ENCODE measurements at places on chromosomes 4 and X.

DNA sequence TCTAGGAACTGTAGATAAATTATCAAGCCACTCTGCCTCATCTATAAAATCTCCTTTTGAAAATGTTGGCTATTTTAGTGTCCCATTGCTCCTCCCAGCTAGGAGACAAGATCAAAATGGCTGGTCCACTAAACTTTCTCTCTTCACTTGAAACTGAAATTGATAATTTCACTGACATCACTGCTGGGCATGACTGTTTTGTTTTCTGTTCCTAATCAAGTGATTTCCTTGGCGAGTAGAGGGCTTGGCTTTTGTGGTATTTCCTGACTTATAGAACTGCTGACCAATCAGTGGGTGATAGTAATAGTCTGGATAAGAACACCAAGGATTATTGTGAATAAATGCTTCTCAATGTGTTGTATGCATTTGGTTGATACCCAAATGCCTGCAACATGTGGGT lies 2152.9 kb downstream of the ARAP2 start:
- no peak for DNase-seq

DNA sequence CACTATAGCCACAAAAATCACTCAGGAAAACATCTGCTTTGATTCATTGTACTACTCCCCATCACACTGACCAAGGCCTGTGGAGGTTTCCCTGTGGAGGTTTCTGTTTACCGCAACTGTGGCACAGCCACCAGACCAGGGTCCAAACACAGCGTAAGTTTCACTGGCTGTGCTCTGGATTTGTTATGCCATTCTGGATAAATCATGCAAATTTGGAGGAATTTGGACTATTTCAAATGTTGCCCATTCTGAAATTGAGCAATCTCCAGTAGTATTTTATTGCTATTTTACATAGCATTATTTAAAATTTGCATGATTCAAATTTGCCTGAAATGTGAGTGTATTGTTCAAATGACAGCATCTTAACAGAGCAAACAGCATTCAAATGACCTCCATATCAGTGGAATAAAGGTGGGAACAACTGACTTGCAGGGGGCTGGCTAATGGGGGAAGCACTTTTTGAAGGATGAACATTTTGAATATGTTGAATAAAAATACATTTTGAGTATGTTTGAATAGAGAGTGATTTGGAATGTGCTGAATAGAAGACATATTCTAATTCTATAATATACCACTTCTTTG lies 66.1 kb upstream of the ACSL1 start:
- no peak for DNase-seq

DNA sequence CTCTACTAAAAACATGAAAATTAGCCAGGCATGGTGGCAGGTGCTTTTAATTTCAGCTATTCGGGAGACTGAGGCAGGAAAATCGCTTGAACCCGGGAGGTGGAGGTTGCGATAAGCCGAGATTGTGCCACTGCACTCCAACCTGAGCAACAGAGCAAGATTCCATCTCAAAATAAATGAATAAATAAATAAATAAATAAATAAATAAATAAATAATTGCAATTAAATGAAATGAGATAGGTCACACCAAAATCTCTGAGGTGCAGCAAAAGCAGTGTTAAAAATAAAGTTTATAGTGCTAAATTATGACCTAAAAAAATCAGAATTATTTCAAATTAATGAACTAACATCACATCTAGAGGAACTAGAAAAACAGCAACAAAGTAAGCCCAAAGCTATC lies 13.6 kb upstream of the CYLC1 start:
- DNase-seq: no peak

DNA sequence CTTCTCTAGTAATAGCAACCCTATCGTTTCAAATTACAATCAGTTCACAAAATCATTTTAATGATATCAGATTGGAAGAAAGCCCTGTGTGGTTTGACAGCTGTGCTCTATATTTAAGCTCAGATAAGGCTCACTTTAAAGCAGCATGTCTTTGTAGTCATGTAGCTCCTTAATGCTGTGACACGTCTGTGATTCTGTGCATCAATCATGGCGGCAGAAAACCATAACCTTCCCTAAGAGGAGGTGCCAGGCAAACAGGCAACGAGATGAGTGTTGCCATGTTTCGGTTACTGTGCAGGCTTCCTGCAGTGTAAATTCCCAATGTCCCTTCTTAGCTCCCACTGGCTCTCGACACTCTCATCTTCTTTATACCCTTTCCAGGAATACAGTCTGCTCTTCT lies 212.7 kb downstream of the GRID2 start:
- no peak for DNase-seq

- no peak for DNase-seq
Observed at GRCh38 chr4:66853845-66854244, 691.5 kb downstream of the CENPC start.

- no peak for DNase-seq
Observed at GRCh38 chr4:24753519-24753918, 41.9 kb upstream of the SOD3 start.

- no peak for DNase-seq
Observed at GRCh38 chr4:161714931-161715330, 448.9 kb downstream of the FSTL5 start.

GRCh38 chrX:118220509-118220908 lies 103.9 kb upstream of the KLHL13 start:
- no peak for DNase-seq

DNA sequence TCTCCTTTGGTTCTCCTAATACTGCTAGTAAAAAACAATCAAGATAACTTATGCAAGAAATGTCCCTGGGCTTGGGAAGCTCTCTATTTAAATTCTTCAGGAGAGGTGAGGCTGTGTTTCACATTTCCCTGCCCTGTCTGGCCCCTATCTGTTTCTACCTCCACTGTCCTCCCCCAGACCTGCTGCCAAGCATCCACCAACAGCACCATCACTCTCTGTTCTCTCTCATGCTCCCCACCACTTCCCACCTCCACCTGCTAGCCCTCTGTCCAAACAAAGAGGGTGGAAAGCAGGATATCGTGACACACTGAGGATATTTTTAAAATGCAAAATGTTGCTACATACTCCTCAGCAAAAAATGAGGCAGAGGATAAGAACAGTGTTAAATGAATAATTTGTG lies 88.4 kb upstream of the NAP1L5 start:
- DNase-seq: no peak

DNA sequence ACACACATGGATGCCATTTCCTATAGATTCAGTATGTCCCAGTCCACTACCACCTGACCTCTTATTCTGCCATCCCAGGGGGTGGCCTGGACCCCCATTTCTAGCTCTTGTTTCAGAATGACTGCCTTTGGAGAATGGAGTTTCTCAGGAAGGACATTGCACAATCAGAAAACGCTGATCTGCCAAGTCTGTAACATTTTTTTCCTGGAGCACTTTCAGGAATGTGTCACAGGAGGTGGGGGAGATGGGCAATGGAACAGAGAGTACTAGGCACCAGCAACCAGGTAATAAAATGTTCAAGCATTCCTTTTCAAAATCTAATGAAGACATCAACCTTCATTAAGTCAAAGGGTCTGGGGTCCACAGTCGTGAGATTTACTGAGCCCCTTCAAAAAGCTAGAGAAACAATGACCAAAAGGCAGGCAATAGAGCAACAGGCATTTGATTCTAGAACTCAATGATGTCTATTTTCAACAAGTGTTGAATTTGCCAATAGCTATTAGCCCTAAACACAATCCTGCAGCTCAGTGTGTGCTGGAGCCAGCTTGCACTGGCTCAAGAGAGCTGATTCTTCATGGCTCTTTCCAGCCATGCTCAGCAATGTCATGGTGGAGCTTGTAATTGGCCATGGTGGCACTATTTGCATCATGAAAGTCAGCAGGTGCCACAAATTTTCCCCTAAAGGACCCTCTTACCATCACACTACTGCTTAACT lies 87.1 kb downstream of the KDR start:
- DNase-seq: no peak

DNA sequence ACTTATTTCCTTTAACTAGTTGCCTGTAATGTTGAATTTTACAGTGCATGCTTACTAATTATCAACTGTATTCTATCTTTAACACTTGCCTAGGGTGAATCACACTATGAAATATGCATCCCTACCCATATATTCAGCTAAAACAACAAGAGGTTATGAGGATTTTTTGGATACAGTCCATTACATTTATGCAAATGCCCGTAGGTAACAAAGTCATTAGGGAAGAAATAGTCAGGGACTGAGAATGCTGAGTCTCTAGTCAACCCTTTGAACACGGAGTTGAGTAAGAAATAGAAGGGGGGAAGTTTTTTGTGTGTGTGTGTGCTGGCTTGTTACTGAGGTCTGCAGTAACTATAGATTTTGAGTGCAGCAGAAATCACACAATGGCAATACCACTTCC lies 26.1 kb upstream of the CBLL2 start:
- no peak for DNase-seq

- DNase-seq: no peak
Observed at GRCh38 chr4:173170182-173170778, 1.7 kb downstream of the GALNT7 start.

GRCh38 chr4:5527211-5527610 lies 181.1 kb downstream of the EVC2 start:
- DNase-seq: no peak

- no peak for DNase-seq
Observed at GRCh38 chr4:27096142-27096824, 235.6 kb downstream of the STIM2 start.

DNA sequence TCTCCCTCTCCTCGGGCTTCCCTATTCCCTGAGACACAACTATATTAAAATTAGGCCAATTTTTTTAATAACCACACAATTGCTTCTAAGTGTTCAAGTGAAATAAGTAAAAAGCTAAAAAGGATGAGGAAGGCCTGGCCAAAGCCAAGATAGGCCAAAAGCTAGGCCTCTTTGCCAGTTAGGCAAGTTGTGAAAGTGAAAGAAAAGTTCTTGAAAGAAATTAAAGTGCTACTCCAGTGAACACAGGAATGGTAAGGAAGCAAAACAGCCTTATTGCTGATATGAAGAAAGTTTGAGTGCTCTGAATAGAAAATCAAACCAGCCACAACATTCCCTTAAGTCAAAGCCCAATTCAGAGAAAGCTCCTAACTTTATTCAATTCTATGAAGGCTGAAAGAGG lies 114.2 kb upstream of the FAT4 start:
- no peak for DNase-seq

DNA sequence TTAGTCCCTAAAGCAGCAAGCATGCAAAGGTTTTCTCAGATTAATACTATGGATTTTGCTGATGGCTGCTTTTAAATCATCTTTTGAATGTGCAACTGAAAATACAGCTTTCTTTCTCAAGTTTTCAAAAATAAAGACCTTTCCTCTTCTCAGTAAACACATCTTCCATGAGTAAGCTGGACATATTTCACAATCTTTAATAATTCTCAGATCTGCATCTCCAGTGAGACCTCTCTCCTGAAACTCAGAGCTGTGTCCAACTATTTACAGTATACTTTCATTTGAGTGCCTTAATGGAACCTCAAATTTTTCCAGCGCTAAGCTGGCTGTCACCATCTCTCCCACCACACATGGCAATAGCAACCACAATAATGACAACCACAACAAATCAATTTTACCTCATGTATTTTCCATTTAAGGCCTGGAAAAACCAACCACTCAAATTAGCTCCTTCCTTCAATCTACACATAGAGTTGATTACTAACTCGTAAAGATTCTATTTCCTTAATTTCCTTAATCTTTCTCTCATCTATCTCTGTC lies 192.4 kb upstream of the RPL34 start:
- DNase-seq: no peak

- DNase-seq: no peak
Observed at GRCh38 chr4:128107766-128108165, 46.7 kb downstream of the LARP1B start.

DNA sequence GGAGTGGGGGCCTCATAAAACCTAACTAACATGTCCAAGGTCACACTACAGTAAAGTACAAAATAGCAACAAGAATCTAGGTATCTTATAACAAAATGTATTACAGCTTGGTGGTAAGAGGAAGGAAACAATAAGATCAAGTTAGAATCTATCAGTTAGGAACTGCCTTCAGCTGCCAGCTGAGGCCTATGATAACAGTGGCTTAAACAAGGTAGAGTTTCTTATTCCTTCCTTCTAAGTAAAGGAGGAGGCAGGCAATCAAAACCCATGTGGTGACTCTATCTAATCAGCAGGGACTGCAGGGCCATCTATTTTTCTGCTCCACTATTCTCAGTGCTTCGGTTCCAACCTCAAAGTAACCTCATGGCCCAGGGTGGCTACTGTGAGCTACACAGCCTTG lies 10.9 kb downstream of the SH3D19 start:
- DNase-seq: no peak

DNA sequence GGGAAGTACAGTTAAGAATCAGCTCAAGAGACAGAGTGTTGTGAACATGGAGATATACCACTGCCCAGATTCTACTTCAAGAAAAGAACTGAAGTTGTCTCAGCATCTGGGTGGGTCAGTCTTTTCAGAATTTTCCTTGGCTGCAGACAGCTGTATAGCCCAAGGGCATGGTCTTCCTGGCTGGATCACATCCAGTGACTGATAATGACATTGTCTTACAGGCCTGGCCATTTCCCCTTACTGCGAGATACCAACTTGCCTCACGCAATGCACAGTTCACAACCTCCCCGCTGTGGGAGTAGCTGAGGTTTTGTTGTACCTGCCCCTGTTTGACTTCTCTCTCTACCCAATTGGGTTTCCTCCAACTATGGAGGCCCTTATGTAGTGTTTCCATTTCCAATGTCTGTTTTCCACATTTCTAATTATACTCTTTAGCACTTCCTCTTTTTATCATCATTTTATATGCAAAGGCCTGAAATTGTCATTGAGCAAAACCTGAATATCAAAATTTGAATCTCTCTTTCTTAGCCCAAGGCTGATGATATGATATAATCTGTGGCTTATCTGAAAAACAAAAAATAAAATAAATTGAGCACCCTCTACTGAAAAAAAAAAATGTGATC lies 209.1 kb downstream of the NAF1 start:
- DNase-seq: no peak

DNA sequence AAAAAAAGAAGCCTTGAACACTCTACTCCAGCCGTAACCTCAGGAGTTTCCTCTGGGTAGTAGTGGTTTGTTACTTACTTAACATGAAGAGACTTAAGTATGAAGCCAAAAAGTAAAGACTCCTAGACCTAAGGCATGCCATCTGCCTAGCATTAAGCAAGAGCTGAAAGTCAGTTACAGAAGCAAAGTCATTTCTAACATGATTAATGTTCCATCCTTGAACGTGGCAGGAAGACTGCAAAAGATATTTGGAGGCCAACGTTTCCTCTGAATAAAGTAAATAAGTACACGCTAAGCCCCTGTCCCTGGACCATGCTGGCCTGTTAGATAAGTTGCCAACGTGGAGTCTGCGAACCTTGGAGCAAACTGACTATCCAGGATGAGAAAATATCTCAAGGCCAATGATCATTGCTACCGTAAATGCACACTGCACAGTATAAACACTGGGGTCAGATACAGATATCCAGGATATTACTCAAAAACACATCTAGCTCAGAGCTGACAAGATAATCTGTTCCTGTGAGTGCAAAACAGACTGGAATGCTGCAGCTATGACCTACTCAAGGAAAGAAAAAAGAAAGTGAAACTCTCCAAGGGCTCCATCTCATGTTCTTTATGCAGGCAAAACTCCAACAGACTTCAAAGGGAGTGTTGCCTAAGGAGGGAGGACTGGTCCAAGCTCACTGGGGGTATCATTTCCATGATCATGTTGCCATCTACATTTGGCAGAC lies 255.8 kb downstream of the COL25A1 start:
- DNase-seq: no peak

Measured in CD4-positive, alpha-beta T cell treated with Interleukin-15 for 4 hours (primary cell).